ENCODE measurements at places on chromosomes 5 and 9.

- DNase-seq: no peak
Observed at GRCh38 chr9:37251452-37251851, 131.1 kb downstream of the ZCCHC7 start.

- DNase-seq: no peak
Observed at GRCh38 chr9:34993502-34994259, 4.1 kb downstream of the DNAJB5 start.

DNA sequence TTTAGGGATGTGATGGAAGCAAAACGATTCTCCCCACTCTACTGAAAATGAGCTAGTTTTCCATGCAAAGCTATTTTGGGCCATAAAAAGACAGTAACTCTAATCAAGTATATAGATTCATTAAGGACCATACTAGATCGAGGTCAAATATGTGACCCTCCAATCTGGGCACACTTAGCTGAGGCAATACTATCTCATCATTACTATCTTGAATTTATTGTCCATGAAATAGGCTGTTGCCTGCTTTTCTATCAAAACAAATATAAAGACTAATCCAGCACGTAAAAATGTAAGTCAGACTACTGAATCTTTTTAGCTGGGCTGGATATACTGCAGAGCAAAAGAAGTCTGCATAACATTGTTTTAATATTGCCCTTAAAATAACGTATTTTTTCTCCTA is 943.1 kb downstream of the NR2F1-AS1 start:
- DNase-seq: no peak

DNA sequence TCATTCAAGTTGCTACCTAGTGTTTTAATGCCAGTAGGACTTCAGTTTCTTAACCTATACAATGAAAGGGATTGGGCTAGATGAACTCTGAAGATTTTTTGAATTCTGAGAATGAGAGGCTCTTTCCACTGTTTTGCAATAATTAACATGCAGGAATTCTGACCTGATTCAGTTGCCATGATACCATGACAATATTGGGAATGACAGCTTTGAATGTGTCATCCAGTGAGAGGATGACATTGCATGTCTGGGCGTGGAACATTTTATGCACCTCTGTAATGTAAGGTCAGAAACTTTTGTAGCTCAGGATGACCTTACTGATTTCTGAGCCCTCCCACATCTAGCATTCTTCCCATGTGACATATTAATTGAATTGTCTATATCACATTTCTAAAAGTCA is 30.6 kb upstream of the SPINK5 start:
- DNase-seq: no peak

DNA sequence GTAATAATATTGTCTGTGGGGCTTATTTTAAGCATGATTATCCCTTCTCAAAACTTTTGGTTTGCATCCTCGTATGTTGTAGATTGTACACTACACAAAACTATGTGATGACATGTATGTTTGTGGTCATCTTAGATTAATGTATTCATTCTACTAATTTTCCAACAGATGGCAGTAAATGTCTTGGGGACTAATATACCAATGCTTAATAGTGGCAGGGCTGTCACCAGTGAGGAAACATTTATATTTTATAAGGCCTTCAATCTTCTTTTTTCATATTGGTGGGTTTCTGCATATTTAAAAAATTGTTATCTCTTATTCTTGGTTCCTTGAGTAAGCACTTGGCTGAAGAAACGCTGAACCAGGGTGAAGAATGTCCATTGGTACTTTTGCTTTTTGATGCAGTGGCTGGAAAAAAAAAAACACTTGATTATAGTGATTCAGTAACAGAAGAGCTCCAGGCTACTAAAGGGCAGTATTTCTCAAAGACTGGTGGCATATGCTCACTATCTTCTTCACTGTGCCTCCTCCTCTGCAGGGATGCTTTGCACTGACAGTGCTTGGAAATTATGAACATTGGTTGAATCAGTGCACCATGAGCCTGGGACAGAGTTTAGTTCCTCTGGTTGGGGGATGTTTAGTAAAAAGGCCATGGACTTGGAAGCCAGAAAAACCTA is 530.3 kb downstream of the RASEF start:
- DNase-seq: no peak

- DNase-seq: no peak
Observed at GRCh38 chr5:134506054-134507039, 19.1 kb upstream of the JADE2 start.

DNA sequence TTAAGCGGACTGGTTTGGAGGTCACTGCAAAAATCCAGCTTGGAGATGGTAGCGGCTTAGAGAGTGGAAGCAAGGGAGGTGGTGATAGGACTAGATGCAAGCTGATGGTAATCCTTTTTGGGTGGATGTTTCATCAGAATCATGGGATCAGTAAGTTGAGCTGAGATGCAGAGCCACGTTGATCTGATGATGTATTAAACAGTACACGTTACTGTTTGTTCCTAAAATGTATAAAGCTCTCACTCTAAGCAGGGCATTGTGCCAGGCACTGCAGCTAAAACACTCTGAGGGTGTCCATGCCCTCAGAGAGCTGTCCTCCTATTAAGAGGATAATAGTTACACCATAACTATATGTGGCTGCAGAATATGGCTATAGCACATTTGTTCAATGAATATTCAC is 93.1 kb downstream of the JAKMIP2 start:
- DNase-seq: no peak

- DNase-seq: no peak
Observed at GRCh38 chr9:12464910-12465512, 228.2 kb upstream of the TYRP1 start.

GRCh38 chr5:17277907-17278306 is 60.5 kb downstream of the BASP1 start:
- no peak for DNase-seq

DNA sequence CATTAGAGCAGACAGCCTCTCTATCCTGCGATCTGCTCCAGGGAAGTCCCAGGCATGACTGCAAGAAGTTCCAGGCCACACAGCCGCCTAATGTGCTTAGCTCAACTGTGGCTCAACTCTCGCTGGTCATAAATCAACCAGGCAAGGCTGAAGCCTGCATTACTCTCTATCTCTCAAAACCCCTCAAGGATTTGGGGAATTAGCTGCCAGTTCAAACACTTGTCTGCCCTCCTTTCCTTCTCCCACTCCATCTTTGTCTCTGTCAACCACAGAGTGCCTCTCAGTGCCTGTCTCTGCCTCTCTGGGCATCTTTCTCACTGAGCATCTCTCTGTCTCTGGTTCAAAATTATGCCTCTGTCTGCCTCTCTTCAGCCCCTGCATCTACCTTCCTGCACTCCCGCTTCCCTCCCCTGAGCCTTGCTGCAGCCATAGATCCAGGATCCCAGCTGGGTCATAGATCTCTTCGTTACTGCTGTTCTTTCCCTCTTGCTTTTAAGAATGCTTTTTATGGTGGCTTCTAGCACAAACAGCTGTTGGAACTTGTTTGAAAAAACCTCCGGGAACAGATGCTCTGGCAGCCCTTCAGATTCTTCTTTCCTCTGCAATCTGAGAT is 27.9 kb upstream of the GALNT10 start:
- no peak for DNase-seq

DNA sequence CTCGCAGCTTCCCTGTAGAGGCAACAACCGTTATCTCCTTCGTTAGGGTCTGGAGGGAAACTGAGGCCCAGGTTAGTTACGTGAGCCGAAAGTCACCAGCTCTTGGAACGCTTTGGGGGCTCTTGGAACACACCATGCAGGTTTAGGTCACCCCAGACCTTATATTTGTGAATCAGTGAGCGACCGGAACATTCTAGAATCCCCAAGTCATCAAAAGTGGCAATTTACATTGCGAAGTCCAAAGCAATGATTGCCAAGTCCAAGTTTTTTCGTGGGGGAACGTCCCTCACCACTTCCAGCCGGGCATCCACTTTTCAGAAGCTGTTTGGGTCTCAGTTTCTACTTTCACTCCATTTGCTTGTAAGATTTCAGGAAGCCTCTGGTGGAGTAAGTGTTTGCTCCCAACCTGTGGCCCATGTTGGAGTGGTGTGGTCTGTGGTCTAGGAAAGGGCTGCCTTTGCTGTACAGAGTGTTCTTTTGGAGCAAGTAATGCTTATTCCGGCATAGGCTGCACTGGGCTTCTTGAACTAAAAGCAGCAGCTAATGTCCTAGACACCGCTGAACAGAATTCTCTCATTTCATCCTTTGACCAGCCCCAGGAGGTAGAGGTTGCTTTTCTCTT is 32.8 kb upstream of the SPRY4 start:
- DNase-seq: no peak

DNA sequence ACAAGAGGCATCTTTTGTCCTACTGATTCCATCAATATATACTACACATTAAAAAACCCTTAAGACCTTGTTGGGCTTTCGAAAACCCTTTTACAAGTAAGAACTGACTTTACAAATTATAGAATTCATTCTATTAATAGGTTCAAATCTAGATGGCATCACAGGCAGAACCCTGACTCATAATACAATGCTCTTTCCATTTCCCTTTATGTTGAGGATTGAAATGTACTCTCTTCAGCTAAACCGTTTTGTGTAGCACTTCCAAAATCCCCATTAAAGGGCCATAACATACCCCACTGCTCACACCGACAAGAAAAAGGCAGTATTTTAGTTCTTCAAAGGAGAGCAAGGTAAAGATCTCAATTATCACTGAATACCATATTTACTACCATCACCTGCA is 11.2 kb downstream of the CSNK1A1 start:
- DNase-seq: no peak

- no peak for DNase-seq
Observed at GRCh38 chr5:170161069-170161468, 55.4 kb downstream of the FOXI1 start.

DNA sequence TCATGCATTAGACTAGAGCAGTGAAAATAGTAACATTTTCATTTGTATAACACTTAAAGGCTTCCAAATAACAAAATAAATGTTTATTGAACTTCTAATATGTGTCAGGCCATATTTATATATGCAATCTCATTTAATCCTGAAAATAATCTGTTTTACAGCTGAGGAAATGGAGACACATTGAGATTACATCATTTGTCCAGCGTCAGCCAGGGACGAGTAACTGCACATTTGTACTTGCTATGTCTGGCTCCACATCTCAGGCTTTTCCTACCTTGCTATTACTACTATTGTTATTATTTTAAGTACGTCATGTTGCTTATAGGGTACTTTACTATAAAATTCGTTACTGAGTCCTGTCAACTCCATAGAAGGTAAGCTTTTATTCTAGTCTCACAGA is 3.8 kb upstream of the C9 start:
- no peak for DNase-seq

DNA sequence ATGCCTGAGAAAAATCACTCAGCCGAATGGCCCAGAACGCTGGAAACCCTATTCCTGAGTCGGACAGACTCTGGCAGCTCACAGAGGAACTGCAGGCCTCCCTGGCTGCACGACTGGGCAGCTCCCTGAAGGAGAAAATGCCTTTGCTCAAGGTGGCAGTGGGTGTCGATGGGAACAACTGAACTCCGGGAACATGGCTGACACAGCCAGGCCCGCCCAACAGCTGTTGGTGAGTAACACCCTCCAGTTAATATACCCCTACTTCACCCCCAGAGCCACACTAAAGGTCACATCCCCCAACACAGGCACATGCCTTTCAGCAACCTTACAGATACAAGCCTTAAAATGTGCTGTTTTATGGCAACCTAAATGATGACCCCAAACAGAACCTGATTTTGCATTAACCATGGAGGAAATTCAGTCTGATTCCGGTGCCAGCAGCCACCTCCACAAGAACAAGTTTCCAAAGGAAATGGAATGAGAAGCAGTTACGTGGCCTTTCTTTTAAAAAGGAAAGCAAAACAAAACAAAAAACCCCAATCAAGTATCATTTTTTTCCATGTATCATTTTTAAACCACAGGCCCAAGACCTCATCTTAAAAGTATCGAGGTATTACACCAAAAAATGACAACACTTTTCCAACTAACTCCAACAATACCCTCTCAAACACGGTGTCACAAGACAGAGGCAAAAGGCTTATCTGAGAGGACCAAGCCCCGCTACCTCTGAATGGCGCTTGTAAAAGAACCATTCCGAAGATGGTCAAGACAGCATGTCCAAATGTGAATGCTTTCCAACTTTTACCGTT is 3.1 kb downstream of the KLF9 start:
- DNase-seq: no peak

- no peak for DNase-seq
Observed at GRCh38 chr9:82363682-82364081, 375.1 kb downstream of the SPATA31D1 start.

GRCh38 chr5:43315263-43315662 is 2.1 kb upstream of the HMGCS1 start:
- DNase-seq: no peak

GRCh38 chr9:94269264-94269663 is 10.2 kb downstream of the ZNF169 start:
- DNase-seq: no peak

DNA sequence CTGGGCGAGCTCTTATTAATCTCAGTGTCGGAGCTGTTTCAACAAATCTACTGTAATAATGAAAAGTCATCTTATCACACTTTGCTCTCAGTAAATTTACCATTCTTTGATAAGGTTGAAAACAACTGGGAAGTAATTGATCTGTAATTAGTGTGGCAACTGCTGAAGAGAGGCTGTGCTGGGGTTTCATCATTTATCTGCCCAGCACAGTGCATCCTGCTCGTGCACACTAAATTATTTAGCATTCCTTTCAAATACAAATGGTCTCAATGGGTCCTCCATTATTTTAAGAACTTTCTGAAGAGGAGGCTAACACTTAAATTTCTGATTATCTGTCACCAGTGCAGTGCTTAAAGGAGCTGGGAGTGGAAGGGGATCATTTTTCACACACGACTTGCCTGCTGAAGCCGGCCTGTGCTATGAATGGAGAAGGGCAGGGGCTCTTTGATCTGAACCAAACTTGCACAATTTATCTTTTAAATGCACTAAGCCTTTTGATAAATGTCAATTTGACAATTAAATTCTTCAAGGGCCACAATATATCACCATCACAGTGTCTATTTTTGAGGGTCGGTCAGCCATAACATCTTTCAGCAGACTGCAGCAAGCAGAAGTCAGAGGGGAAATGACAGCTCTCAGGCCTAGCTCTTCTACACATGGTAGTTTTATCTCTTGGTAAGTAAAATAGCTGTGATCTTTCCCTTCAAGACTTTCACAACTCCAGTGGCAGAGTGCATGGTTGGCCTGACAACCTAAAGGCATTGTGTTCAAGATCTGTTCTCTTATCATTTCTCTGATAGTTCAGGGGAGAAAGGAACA is 106.4 kb upstream of the EFNA5 start:
- DNase-seq: no peak
